D721Med (cell line): ENCODE measurements at places on chromosomes 2 and 18.

GRCh38 chr18:68024716-68025115 lies 508.2 kb upstream of the DSEL start:
- no peak for DNase-seq

- DNase-seq = no peak
Measured at GRCh38 chr18:33593261-33593660, 15.2 kb downstream of the ASXL3 start.

DNA sequence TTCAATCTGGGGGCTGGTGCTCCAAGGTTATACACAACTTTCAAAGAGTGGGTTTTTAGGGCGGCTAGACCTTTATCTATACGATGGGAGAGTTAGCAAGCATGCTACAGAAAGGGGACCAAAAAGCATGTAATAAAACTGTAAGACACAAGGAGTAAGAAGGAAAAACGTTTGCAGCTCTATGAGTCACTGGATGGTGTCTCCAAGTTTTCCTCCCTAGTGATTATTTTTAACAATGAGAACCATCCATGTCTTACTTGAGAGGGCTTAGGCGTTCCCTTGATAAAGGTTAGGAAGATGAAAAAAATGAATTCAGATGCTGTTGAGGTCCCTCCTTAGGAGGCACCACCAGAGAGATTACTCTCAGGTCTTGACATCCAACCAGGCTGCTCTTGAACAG lies 75.9 kb downstream of the HRH4 start:
- DNase-seq = no peak

DNA sequence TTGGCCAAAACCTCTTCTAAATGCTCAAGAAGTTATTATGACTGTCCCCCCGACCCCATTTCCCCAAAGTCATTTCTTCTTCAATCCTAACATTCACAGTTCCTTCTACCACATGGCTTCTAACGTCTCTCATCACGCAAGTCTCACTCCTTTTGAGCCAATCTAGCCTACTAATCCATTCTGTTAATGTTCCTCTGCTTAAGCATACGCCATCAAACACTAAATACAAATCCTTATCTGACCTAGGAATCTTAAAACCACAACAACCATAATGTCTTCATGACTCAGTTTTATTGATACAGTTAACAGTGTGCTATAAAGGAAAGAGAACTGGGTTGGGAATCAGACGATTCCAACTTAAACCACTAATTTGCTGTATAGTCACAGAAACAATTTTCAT lies 23.9 kb downstream of the HNRNPLL start:
- no peak for DNase-seq

DNA sequence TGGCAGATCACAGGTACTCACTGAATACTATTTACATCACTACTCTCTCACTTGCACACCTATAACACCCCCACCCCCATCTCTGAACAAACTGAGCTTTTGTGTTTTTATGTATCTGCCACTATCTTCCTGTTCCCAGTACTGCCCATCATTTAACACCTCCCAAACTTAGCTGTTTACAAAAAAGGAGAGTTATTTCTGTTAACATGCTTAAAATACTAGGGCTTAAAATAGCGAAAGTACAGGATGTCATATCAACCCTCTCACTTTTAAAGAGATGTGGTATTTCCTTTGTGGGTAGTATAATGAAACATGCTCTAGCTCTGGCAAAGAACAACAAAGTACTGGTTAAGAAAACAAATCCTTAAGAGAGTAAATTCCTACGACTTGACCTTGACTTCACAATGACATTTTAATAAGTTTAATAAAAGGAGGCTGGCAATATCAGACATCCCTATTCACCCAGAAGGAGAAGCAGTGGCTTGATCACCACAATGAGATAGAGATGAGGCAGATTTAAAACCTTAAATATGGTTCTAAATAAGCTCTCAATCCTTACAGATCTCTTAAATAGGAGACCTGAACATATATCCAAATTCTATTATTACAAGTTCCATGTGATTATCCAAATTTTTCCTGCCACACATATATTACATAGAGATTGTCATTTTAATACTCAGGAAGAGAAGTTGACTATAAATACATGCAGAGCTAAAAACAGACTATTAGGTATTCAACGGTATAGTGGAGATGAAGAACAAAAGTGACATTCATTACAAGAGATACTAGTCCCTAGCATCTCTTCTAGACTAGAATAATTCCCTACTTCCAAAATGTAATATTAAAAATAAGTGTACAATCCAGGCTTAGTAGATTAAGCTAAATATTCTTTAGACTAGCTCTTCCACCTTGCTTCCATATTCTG lies 36.9 kb downstream of the TRAK2 start:
- no peak for DNase-seq

- DNase-seq = no peak
Measured at GRCh38 chr2:69743847-69744264, 1.9 kb downstream of the ANXA4 start.

- DNase-seq = no peak
Measured at GRCh38 chr2:42747422-42747821, 16.5 kb downstream of the OXER1 start.

- DNase-seq = no peak
Measured at GRCh38 chr2:229409751-229410181, 138.7 kb upstream of the PID1 start.
